A549 treated with GW870086 at 1 μM for 4 hours (cell line): ENCODE measurements at places on chromosomes 1 and 21. TPM values are rescaled to one million over a fixed set of nuclear protein-coding genes. Genes with fewer than 3 reads are reported as not detected.

The COL8A2 gene
- total RNA-seq = 0.07 to 0.19 TPM (median 0.10 TPM) in 5 replicates

The SPRR2F gene
- total RNA-seq = not detected in 5 replicates

The KRTAP12-2 gene
- not detected in 5 replicates for total RNA-seq

The ZMPSTE24 gene
- 31.6 to 44.7 TPM (median 37.6 TPM) in 5 replicates for total RNA-seq

The NKAIN1 gene
- 0.97 to 1.6 TPM (median 1.1 TPM) in 5 replicates for total RNA-seq

The SUSD4 gene
- 0.62 to 1.1 TPM (median 0.73 TPM) in 5 replicates for total RNA-seq

The PRR9 gene
- not detected in 5 replicates for total RNA-seq

The NMNAT2 gene
- total RNA-seq = 0.42 to 0.66 TPM (median 0.45 TPM) in 5 replicates

The TACSTD2 gene
- not detected in 5 replicates for total RNA-seq

The NCSTN gene
- total RNA-seq = 38.8 to 49.7 TPM (median 45.4 TPM) in 5 replicates

The TDRD10 gene
- total RNA-seq = 0.07 to 0.16 TPM (median 0.08 TPM) in 3 of 5 replicates, not detected in the others

The RSPH1 gene
- total RNA-seq = 0.40 to 0.94 TPM (median 0.78 TPM) in 5 replicates

The ATP6V1G3 gene
- total RNA-seq = not detected in 5 replicates

The RPTN gene
- total RNA-seq = not detected in 5 replicates

The RNU1-4 gene
- total RNA-seq = 36.3 TPM in 1 of 5 replicates, not detected in the others

The CROCC gene
- total RNA-seq = 7.4 to 8.4 TPM (median 7.7 TPM) in 5 replicates

The PRAMEF7 gene
- not detected in 5 replicates for total RNA-seq

The FOXO6 gene
- total RNA-seq = 0.49 to 0.82 TPM (median 0.65 TPM) in 5 replicates

The PPM1J gene
- total RNA-seq = 0.89 to 1.6 TPM (median 0.99 TPM) in 5 replicates

The SPOCD1 gene
- total RNA-seq = 3.7 to 6.4 TPM (median 4.4 TPM) in 5 replicates

The PALMD gene
- total RNA-seq = 0.33 to 0.46 TPM (median 0.42 TPM) in 5 replicates

The TNFSF4 gene
- total RNA-seq = 0.06 to 0.09 TPM (median 0.09 TPM) in 4 of 5 replicates, not detected in the other

The HJV gene
- not detected in 5 replicates for total RNA-seq

The CGN gene
- 2.6 to 3.3 TPM (median 2.9 TPM) in 5 replicates for total RNA-seq

The HPDL gene
- total RNA-seq = 3.2 to 4.5 TPM (median 4.0 TPM) in 5 replicates

The GPR25 gene
- not detected in 5 replicates for total RNA-seq
